ENCODE measurements at places on chromosomes 7 and 10.

- no peak for DNase-seq
Measured at GRCh38 chr10:47183704-47184041, 116.3 kb upstream of the GDF10 start.

- DNase-seq = no peak
Measured at GRCh38 chr10:11135709-11136108, 118.0 kb downstream of the CELF2 start.

DNA sequence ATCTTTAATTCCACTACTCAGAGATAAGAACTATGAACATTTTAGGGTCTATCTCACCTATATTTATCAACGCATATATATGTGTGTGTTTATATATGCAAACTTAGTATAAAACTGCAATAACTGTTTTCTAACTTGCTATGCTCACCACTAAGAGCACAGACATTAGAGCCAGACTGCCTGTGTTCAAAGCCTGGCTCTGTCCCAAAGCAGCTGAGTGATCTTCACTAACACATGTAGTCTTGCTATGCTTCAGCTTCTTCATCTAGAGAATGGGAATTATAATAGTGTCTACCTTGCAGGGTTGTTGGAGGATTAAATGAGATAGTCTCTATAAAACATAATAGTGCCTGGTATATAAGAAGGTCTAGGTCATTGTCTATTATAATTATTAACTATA is 165.5 kb downstream of the MAGI2 start:
- DNase-seq = no peak

- no peak for DNase-seq
Measured at GRCh38 chr7:27863880-27864279, 123.9 kb downstream of the TAX1BP1 start.

Data from NCI-H524 (cell line).